Fibroblast of upper back skin (primary cell): ENCODE measurements at places on chromosomes 1 and 21.

DNA sequence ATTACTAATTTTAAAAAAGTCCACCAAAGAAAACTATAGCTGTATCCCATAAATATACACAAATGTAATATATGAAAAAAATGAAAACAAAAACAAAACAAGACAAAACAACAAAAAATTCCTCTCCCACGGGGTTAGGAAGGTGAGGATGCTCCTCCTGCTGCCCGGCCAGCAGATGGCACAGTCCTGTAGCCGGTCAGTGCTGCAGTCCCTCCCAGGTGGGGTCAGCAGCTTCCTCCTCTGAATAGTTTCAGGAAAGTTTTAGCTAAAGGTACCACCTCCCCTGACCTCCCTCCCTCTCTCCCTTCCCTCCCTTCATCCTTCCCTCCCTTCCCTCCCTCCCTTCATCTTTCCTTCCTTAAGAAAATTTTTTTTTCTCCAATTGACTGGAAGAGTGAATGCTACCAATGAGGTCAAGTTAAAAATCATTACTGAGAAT, 67.8 kb upstream of the BCL10 start:
- peak; percentile 40 for DNase-seq

DNA sequence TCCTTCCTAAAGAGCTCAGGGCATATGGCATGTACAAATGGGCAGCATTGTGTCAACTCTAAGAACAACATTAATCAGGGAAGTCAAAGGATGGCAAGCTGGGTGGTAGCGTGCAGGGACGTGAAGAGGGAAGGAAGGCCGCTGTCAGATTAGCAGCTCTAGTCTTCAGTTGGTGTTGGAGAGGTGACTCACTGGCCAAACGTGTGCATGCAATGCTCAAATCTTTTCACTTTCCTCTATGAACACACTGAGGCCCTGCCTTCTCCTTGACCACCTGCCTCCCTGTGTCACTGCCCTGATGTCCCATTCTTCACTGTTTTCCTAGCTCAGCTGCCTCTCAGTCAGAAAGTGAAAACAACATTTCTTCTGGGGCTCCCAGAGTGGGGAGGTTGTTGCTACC, 5.9 kb upstream of the PIGR start:
- no peak for DNase-seq

GRCh38 chr1:111571987-111572386, 47.6 kb upstream of the RAP1A start:
- peak; percentile 91 for DNase-seq

- peak; percentile 12 for DNase-seq
Observed at GRCh38 chr1:8497210-8497819, 179.4 kb downstream of the SLC45A1 start.

- no peak for DNase-seq
Observed at GRCh38 chr1:10965546-10966226, 46.8 kb upstream of the TARDBP start.

GRCh38 chr1:39977202-39977601, 22.3 kb downstream of the MFSD2A start:
- DNase-seq, result peak; percentile 44

- DNase-seq, result peak; percentile 55
Observed at GRCh38 chr1:116497656-116498055, 73.2 kb downstream of the CD58 start.

GRCh38 chr1:165666152-165666825, 32.1 kb downstream of the ALDH9A1 start:
- DNase-seq, result peak; percentile 39

GRCh38 chr21:14584357-14585095, 38.4 kb upstream of the SAMSN1 start:
- no peak for DNase-seq

DNA sequence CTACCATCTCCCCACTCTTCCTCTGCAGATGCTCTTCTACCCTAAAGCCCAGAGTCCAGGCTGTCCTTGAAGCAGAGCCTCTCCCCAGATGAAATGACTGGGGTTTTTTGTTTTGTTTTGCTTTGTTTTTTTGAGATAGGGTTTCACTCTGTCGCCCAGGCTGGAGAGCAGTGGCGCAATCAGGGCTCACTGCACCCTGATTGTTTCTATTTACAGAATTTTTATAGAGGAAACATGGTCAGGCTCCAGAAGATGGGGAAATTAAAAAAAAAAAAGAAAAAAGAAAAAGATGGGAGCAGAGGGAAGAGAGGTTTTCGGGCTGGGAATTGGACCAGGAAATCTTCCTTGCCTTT, 43.7 kb upstream of the ZNF281 start:
- DNase-seq, result no peak

GRCh38 chr21:37587203-37587602, 220.6 kb downstream of the DYRK1A start:
- no peak for DNase-seq

- peak; percentile 47 for DNase-seq
Observed at GRCh38 chr1:183032122-183032921, 9.1 kb downstream of the LAMC1 start.

GRCh38 chr1:225631021-225631663, 21.8 kb downstream of the ENAH start:
- DNase-seq, result no peak

DNA sequence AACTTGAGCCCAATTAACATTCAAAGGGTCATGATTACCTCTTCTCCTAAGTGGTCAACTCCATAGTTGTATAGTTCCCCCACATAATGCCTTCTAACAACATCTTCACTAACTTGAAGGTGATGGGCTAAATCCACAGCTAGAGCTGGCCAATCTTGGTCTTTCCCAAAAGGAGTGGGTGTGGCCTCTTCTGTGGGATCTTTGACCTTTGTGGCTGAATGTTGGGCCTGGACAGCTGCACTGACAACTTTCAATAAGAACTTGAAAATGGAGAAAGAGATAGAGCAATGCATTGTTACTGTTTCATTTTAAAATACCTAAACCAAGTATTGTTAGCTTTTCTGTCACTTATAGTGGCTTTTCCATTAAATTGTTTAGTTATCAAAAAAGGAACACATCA, 59.2 kb downstream of the IARS2 start:
- DNase-seq, result no peak

GRCh38 chr1:21491488-21492355, 17.5 kb upstream of the ALPL start:
- DNase-seq, result peak; percentile 40

DNA sequence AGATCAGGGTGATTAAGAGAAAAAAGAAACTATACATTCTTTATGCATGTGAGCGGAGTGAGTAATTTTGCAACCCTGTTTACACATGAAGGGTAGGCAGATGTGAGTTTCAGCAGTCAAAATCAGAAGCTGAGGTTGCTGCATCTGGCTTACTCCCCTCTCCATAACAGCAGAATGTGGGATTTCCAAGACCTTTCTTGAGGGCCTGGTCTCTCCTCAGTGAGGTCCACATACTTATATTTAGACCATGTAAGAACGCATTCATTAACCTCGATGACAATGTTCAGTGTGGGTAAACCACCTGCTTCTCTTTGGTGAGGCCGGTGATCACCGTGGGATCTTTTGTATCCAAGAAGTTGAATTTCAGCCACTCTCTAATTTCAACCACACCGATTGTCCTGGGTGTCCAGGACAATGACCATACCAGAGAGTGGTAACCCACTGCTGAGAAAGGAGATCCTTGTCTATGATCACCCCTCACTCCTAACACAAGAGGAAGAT, 18.7 kb upstream of the RAP1A start:
- no peak for DNase-seq

DNA sequence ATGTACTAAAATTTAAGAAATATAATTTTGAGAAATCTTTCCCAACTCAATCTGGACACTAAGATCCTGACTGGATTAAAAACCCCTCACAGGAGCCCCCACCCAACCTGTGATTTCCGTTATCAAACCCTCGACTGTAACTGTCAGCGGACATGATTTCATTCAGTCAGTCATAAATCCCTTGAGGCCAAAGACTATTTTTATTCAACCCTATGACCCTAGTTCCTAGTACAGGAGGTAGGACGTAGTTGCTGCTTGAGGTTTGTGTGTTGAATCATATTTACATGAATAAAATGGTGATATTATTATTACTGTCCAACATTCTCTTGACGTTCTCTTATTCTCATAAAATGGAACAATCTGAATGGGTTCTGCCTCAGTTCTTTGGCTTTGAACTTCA, 73.1 kb upstream of the DYNLT5 start:
- DNase-seq, result no peak

DNA sequence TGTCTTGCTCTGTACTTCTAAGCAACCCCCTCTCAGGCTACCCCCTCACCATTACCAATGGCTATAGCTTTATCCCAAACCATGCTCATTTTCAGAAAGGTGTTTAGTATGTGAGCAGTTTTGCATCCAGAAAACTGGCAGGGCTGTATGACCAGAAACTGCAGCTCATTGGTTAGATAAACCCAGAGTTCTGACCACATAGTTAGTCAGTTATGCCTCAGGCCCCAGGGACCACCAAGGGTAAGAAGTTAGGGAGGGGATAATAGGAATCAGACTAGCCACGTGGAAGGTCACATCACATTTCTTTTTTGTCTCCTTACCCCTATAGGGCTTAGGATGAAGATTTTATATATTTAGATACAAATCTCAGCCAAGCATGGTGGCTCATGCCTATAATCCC, 1.2 kb downstream of the ITGA10 start:
- peak; percentile 76 for DNase-seq

DNA sequence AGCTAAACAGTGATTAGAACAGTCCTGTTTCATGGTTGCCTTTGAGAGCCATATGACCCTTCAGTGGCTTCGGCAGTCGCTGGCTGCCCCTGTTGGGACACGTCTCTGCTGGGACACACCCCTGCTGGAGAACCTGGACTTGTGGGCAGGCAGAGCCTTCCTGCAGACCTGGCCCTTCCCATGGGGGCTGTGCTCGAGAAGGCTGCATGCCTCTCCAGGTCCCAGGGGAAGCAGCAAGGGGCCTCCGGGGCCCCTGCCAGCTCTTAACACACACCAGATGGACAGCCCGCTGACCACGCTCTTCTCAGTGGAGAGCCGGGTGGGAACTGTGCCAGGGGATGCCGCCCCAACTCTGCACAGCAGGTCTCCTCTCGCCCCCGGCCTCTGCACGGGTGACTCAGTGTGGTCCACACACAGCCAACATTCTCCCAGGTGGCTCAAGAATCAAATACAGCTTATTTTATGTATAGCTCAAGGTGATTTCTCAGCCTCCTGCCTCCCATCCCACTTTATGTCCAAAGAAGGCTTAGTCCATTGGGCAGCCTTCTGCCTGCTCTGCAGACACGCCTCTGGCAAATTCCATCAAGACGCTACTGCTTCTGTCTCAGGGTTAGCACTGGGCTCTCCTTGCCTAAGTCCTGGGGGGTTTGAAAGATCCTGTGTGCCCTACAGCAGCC, 450.8 kb downstream of the KIF26B start:
- peak; percentile 98 for DNase-seq

DNA sequence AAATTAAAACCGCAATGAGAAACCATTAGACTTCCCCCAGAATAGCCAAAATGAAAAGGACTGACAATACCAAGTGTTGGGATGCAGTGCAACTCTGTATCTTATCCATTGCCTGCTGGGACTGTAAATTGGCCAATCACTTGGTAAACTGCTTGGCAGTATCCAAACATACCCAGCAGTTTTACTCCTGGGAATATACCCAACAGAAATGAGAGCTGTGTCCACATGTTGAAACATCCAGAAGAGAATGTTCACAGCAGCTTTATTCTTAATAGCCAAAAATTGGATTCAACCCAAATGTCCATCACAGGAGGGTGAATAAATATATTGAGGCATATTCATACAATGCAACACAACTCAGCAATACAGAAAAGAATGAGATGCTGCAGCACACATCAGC, 13.7 kb upstream of the FAM20B start:
- DNase-seq, result peak; percentile 38

DNA sequence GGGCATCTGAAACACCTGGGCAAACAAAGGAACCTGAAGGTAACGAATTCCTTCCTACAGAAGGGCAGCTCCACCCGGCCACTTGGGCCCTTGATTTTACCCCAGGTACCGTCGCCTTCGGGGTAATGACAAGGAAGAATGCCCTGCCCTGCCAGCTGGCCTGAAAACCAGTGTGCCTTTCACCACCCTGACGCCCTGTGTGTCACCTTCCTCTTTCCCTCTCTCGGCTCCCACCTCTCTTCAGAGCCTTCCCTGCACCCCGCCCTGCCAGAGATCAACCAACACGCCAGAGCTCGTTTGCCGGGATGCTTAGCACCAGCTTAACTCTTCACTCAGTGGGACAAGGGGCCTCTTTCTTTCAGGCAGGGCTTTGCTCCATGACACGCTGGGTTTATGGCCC, 86.0 kb downstream of the SIM2 start:
- DNase-seq, result no peak

- DNase-seq, result no peak
Observed at GRCh38 chr1:245003246-245003645, 138.9 kb upstream of the HNRNPU start.

DNA sequence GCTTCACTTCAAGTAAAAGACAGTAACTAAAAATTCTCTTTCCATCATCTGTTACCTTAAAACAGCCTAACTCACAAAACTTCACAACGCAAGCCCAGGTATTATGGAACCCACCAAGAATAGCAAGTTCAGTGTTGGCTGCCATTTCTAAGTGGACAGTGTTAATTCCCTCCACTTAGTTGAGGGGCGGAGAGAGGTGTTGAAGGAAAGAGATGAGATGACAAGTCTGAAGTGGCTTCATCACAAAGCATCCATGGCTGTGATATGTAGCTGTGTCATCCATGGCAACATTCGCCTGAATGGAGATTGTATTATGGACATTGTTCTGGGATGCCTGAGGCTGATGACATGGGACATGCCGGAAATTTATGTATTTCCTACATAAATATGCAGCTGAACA, 101.8 kb downstream of the SIM2 start:
- no peak for DNase-seq

DNA sequence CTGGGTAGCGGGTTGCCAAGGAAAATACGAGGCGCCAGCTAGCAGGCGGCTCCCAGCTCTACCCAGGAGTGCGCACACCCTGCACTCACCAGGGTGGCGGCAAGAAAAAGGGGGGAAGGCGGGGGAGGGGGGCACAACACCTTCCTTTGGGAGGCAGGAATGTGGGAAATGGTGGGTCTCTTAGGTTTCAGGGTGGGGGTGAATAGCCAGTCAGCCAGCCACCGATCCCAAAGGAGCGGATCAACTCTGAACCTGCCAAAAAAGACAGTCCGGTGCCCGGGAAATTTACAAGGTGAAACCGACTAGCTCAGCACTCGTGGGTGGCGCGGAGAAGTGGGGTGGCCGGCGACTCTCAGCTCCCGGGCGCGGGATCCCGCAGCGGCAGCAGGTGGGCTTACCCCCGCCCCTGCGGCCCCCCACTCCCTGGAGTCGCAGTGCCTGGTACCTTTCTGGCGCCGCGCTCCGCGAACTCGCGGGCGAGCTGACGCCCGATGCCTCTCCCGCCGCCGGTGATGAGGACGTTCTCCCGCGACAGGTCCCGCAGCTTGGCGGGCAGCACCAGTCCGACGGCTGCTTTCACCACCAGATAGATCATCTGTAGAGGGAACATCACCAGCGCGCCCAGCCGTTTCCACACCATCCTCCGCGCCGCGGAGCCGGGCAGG, 1.2 kb downstream of the DHRS3 start:
- DNase-seq, result no peak
